ENCODE measurements at places on chromosomes 4 and X. TPM values are rescaled to one million over a fixed set of nuclear protein-coding genes. Genes with fewer than 3 reads are reported as not detected.

Gene SMR3B
- total RNA-seq, result not detected

Gene TTC29
- total RNA-seq, result not detected

Gene SLC26A1
- 0.19 TPM for total RNA-seq

Gene RNF128
- 0.17 TPM for total RNA-seq

Gene TREX2
- 4.1 TPM for total RNA-seq

Gene CSN1S1
- total RNA-seq, result not detected

Gene HELT
- total RNA-seq, result not detected

Gene ZFYVE28
- 8.6 TPM for total RNA-seq

Gene NWD2
- not detected for total RNA-seq

Gene CENPC
- 18.2 TPM for total RNA-seq

Gene CLDN34
- not detected for total RNA-seq

- no peak for DNase-seq
Observed at GRCh38 chrX:130909469-130910136, 6.6 kb upstream of the ENOX2 start.

DNA sequence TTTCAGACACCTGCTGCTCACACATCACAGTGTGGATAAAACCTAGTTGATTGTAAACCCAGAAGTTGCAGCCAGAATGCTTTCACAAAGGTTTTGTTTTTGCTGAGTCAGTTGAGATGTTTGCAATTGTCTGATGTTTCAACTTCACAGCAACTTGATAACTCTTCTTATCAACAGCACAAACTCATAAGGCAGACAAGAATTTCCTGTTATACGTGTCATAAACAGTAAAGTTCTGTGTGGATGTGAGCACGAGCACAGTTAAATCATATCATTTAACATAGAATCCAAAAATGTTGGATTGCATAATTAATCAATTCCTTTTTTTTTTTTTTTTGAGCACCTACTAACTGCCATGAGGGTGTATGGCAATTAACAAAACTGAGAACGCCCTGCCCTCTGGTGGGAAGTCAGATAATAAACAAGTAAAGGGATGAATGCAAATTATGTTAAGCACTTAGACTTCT is 512.2 kb downstream of the PDHA2 start:
- peak; percentile 1 for DNase-seq

- DNase-seq, result no peak
Observed at GRCh38 chrX:38982370-38982769, 181.1 kb downstream of the MID1IP1 start.

DNA sequence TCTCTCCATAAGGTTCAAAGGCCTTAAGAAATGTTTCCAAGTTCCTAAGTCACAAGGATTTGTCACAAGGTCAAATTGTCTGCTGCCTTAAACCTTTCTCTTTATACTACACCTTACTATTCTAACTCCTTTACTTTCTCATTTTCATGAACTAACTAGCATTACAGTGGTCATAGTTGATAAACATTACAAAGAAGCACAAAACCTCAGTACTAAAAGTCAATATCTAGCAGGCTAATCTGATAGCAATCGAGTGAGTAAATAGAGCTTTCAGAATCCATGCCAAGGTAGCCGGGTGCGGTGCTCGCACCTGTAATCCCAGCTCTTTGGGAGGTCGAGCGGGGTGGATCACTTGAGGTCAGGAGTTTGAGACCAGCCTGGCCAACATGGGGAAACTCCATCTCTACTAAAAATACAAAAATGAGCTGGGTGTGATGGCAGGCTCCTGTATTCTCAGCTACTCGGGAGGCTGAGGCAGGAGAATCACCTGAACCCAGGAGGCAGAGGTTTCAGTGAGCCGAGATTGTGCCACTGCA is 510.0 kb downstream of the GBA3 start:
- DNase-seq, result no peak

- DNase-seq, result no peak
Observed at GRCh38 chr4:118676128-118676527, 9.1 kb upstream of the METTL14 start.

GRCh38 chr4:4853921-4854648 is 5.4 kb upstream of the MSX1 start:
- DNase-seq, result no peak

DNA sequence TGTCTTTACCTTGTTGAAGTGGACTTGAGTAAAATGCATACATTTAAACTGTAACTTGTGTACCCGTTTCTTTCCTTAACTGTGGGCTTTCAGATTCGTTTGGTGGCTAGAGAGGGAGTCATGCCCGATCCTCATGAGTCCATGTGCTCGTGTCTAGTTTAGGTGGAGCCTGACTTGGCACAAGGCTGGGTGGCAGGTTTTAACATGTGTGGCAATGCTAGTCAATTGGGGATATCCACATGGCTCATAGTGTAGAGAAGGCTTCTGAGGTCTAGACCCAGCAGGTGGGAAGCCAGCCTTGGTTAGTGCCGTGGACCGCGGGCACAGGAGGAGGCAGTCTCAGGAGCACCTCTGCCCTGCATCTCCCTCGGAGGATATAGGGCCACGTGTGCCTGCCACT is 48.5 kb upstream of the CLCN4 start:
- no peak for DNase-seq

DNA sequence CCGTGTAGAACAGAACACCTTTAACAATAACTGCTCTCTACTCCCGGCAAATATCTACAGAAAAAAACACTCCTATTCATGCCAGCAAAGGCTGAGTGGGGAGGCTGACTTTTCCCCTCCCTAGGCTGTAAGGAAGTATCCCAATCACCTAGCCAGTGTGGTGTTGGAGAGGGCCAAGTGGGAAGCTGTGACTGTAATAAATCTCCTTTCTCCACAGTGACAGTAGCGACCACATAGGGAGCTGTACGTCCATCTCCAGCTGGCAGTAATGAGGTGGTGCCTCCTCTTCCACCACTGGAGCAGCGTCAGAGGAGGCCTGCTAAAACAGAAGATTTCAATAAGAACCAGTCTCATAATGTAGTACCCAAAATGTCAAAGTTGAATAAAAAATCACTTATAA is 47.9 kb upstream of the PLAC1 start:
- DNase-seq, result no peak

DNA sequence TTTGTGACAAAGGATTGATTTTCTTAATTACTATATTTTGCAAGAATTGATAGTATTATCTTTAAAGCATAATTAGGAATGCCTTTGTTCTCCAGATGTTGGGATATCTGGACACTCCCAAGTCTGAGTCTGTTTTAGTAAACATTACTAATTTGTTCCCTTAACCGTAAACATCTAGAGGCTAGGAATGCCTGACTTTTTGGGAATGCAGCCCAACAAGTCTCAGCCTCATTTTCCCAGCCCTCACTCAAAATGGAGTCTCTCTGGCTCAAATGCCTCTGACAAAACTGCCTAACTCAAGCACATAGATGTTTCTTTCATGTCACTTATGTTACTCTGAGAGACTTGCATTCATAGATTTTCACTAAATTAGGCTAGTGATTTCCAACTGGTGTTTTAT is 297.0 kb upstream of the CLNK start:
- DNase-seq, result no peak

DNA sequence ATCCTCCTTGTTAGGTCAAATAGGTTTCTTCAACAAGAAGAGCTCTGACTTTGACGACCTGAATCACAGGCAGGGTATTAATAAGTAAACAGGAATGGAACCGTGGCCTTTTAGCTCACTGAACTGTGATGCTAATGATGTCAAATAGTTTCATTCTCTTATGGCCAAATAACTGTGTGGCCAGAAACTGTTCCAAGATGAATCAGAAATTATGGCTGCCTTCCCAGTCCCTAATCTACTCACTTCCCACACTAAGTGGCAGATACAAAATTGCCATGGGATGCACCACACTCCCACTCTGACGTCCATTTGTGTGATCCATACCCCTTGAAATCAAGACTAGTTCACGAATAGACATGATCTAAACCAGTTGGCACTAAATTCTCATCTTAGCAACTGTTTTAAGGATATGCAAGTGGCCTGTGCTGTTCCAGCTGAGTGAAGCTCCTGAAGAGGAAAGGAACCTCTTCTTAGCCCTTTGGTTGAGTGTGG is 455.4 kb downstream of the IL15 start:
- DNase-seq, result peak; percentile 89

DNA sequence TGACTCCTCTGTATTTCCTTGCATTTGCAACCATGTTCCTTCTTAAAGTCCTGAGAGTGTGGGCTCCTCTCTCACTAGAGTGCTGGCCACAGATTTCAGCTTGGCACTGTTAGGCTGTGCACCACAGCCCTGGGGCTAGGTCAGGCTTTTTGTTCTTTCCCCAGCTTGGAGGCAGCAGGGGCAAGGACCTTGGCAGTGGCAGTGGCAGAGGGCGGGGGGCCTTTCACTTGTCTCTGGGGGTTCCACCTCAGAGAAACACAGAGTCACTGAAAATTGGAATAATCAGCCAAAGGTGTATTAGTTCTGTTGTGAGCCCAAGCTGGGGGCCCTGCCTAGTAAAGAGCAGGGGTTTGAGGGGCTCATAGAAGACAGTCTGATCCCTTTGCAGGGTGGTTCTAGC is 142.8 kb upstream of the CT83 start:
- DNase-seq, result no peak

GRCh38 chrX:69759921-69760625 is 144.2 kb downstream of the EDA start:
- DNase-seq, result no peak

DNA sequence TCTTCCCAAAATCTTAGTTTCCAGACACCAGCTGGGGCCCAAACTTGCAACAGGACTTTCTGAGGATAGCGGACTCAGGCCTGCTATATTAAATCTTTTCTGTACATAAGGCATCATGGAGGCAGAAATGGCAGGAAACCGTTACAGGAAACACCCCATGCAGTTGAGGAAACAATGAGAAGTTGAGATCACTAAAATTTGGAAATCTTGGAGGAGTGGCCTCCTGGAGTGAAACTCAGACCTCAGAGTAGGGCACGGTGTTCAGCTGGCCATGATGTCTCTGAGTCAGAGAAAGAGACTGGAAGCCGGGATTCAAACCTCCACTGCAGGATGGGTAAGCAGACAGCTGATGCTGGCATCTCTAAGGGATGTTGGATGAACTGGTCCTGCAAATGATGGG is 372.6 kb upstream of the CTSO start:
- no peak for DNase-seq

- peak; percentile 82 for DNase-seq
Observed at GRCh38 chr4:156968479-156968984, 3.1 kb downstream of the PDGFC start.

- DNase-seq, result no peak
Observed at GRCh38 chr4:180571516-180572055, 1671.6 kb upstream of the TENM3 start.

DNA sequence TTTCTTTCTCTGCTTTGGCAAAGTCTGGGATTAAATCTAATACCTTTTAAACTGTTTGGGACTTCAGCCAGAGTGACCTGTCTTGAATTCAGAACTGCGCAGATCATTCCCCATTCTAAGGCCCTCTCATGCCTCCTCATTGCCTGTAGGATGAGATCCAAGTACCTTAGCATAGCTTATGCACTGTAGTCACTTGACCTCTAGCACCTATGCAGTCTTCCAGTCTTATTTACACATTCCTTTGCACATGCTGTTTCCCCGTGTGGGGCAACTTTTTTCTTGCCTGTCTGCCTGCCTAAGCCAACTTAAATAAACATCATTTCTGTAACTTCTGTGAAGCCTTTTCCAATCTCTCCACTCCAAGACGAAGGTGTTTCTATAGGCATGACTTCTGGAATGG is 68.4 kb downstream of the AR start:
- DNase-seq, result peak; percentile 11

DNA sequence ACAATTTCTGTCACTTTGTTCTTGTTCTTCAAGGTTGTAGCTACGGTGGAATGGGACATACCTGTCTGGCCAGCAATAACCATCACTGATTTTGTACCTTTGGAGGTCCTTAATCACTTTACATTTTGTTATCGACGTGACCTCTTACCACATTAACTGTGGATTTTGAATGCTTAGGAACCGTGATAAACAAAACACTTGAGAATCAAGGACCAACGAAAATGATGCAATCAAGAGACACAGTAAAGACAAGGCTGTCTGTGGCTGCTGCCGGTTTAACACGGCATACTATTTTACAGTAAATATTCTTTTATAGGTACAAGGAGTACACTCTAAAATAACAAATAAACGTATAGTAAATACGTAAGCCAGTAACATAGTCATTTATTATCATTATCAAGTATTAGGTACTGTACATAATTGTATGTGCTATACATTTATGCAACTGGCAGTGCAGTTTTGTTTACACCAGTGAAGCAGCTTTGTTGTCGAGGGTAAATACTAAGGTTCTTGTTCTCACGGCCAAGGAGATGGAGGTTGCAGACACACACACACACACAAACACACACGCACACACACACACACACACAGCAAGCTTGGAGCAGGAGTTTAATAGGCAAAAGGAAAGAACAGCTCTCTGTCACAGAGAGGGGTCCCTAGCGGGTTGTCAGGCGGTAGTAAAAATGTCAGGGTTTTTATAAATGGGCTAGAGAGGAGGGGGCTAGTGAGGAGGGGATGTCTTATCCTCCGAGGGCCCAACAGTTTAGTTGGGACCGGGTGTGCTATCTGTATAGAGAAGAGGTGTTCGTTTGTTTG is 194.7 kb upstream of the CXorf51B start:
- no peak for DNase-seq

DNA sequence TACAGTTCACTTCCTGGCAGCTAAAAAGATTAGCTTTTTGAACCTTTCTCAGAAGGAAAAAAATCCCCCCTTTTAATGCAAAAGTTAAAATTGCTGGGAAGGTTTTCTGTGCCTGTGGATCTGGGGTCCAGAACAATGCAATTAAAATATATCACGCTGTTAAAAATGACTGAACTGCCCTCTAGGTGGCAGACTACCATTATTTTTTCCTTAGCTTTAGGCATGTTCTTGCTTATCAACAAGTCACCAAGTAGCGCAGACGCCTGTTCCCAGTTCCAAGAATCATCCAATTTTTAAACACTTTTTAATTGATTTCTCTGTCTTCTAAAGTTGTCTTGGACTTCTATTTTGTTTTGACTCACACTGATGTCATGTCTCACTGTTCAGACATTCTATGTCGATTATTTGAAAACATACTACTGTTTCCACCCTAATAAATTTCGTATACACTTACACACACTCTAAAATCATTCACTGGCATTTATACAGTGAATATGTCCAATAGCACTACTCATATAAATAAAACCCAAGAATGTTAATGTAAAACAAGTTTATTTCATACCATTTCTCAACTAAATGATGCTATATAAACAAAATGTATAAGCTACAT is 661.6 kb downstream of the RAPGEF2 start:
- DNase-seq, result peak; percentile 55
